ENCODE measurements at places on chromosomes 7 and 10. TPM values are rescaled to one million over a fixed set of nuclear protein-coding genes. Genes with fewer than 3 reads are reported as not detected.
A peak's percentile ranks its signal among the peaks of the same experiment; 100 is the strongest.

- DNase-seq, result no peak
These were observed 299.4 kb downstream of the SNX13 start for GRCh38 chr7:17640730-17641377.

The KLLN gene
- polyA plus RNA-seq, result 1.5 TPM

The TMEM236 gene
- 0.20 TPM for polyA plus RNA-seq

- no peak for DNase-seq
These were observed 33.8 kb upstream of the INPP5A start for GRCh38 chr10:132503581-132504421.

GRCh38 chr10:57628592-57629284, 639.0 kb downstream of the IPMK start:
- peak; percentile 19 for DNase-seq

DNA sequence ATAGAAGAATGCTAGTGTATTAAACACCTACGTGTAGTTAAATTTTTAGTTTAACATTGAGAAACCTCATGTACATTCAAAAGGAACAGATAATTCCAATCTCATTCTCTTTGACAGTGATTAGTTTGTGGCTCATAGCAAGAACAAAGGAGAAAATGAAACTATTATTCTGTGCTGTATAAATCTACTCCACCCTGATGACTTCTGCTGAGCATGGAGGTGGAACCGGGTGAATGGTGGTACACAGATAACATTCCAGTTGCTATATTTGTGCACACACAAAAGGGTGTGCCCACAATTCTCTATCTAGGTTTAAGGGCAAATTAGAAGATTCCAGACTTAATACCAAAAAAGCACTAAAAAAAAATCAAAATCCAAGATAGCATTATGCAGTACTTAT, 17.0 kb upstream of the RALA start:
- DNase-seq, result no peak

The RNF32 gene
- polyA plus RNA-seq, result 2.9 TPM

- DNase-seq, result no peak
These were observed 105.8 kb downstream of the EXOC4 start for GRCh38 chr7:133358708-133359107.

- no peak for DNase-seq
These were observed 116.2 kb downstream of the GRID1 start for GRCh38 chr10:86250399-86250798.

DNA sequence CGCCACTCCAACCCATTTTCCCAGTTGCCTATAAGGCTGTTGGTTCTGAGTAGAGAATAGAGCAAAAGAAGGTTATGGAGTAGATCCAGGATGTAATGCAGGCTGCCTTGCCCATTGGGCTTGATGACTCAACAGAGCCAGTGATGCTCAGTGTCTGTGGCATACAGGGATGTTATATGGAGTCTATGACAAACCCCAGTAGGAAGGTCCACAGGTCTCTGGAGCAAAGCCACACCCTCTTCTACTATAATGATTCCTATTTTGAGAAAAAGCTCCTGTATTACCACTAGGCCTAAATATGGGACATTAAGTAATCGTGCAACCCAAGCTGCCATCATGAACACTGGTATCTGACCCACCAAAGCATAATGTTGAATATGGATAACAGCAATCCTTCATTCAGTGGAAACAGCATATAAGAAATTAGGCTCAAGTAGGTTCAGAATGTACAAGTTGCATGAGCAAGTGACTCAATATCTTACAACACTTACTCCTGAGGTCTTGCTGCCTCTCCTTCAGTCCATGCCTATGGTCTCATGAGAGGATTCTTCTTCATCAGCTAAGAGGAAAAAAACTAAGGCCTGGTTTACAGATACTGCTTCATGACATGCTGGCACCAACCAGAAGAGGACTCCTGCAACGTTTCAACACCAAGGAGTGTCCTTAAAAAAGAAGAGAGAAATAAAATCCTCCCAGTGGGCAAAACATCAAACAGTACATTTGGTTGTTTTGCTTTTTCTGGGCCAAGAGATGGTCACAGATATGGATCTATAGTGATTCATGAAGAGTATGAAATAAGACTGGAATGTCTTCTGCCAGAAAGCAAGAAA, 14.8 kb upstream of the FHIP2A start:
- no peak for DNase-seq

DNA sequence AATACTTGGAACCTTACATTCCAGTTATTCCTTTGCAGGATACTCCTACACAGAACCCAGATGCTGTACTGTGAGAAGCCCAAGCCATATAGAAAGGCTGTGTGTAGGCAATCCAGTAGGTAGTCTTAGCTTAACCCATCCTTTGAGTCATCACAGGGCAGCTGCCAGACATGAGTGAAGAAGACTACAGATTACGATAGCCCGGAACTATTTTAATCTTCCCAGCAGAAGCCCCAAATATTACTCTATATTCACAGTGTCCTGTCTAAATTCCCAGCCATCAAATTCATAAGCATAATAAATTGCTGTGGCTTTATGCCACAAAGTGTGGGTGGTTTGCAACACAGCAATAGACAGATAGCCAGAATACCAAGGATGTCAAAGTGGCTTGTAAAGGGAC, 474.1 kb upstream of the STEAP1 start:
- DNase-seq, result no peak

- no peak for DNase-seq
These were observed 1243.2 kb downstream of the SORCS1 start for GRCh38 chr10:105921348-105921747.

DNA sequence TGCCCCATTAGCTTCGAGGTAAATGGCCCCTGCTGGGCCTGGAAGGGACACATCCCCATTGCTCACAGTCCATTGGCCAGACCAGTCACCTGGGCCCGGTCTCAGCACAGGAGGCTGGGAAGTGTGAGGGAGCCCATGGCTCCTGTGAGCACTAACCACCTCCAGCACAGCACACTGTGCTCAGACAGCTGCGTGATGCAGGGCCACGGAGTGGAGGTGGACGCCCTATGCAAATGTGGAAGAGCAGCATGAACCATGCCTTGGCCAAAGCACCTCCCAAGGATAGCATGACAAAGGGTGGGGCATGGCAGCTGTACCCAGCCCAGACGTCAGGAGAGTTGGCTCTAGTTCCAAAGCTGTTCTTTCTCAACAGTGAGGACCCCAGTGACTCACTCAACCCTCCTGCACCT, 120.1 kb upstream of the ZMIZ1 start:
- DNase-seq, result no peak

- no peak for DNase-seq
These were observed 326.0 kb upstream of the MTPN start for GRCh38 chr7:136303162-136303561.

DNA sequence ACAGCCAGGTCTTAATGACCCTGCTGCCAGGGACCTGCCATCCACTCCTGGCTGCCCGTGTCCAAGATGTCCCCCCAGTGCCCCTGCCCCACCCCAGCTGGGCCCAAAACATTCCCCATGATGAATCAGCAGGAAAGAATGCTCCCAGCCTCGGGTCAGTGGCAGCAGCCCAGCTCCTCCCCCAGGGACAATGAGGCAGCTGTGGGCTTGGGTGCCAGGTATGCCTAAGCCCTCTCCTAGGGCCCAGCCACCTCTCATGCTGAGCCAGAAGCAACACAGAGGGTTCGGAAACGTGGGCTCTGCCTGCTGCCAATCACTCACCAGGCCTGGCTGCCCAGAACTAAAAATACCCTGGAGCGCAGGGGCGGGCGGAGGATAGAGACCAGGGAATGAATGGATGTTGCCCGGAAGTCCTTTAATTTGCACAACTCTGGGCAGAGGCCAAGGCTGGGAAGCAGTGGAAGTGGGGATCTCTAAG, 1.5 kb upstream of the LOXL4 start:
- no peak for DNase-seq

DNA sequence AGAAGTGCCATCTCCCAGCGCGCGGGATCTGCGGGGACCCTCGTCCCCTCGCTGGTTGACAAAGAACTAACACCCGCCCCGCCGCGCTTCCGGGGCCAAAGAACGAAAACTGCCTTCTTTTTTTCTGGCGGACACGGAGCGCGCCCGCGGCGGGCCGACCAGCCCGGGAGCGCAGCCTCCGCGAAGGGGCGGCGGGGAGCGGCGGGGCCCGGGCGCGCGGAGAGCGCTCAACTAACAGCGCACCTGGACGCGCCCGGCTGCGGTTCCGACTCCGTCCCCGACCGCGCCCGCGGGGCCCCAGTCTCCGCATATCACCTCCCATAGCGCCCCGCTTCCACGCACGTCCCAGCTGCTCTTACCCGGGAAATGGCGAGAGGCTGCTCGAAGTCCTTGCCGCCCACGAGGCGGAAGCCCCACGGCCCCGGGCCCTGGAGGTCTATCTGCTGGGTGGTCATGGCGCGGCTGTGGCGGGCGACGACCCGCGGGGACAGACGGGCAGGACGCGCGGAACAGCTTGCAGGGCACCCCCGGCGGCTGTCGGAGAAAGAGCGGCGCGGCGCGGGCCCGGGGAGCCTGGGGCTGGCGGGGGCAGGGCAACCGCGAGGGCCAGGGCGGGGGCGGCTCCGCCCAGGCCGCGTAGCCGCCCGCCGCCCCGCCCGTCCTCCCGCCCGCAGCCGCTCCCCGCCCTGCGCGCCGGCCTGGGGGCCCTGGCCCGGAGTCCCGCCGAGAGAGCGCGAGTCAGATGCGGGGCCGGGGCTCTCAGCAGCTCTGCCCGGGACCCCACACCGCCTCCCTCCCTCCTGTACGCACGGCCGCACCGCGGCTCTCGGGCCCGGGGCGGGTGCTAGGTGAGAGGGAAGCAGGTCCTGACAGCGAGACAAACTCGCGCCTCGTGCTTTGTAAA, at the start of gene PDLIM1:
Gene PDLIM1, minus strand, starts transcription at position 543 of the 904 bp plus-strand sequence. Its CDS starts 88 bp downstream, at position 455.
- no peak for DNase-seq

The BZW2 gene
- polyA plus RNA-seq, result 74.7 TPM

The MAGI2 gene
- 34.5 TPM for polyA plus RNA-seq

GRCh38 chr7:5769571-5769970, 11.9 kb downstream of the RNF216 start:
- no peak for DNase-seq

GRCh38 chr7:39910108-39910869, 39.8 kb upstream of the CDK13 start:
- no peak for DNase-seq
